ENCODE measurements at places on chromosomes 4 and X. TPM values are rescaled to one million over a fixed set of nuclear protein-coding genes. Genes with fewer than 3 reads are reported as not detected.

The AFF2 gene
- total RNA-seq, result 0.13 TPM

DNA sequence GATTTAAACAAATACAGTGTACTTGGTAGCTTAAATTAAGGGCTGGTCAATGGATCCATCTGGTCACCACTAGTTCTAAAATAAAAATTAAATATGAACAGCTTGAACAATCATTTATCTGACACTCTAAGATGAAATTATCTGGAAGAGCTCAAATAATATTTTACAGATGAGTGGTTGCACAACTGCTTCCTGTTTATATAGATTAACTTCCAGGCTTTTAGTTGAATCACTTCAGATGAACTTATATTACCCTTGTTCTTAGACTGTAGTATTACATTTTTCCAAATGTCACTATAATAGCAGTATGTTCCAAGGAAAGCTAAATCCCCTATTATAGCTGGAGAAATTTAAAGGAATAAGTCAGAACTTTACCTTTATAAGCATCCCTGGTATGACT is 92.4 kb upstream of the SMIM10 start:
- no peak for ATAC-seq

DNA sequence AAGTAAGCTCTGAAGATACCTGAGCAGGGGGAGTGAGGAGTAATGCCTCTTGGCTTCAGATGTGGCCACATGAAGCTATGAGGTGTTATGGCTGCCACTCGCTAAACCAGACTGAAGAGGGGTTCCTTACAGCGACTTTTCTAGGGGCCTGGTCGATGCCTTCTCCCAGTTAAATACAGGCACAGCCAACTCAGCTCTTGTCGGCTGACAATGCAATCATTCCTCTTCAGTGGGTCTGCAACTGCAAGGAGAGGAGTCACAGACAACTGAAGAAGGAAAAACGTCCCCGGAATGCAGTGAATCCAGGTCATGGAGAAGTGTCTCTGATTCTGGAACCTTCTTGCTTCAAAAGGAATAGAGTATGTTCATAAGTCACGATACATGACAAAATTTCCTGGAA is 106.4 kb downstream of the RNF150 start:
- no peak for ATAC-seq

GRCh38 chr4:186158021-186158813 is 33.1 kb upstream of the CYP4V2 start:
- ATAC-seq, result no peak

- ATAC-seq, result no peak
These were observed 109.2 kb downstream of the FHDC1 start for GRCh38 chr4:153045111-153045982.

GRCh38 chr4:107509615-107510014 is 210.4 kb downstream of the PAPSS1 start:
- no peak for ATAC-seq
